Activated CD4-positive, alpha-beta T cell treated with anti-CD3 and anti-CD28 coated beads, Interleukin-2, Interleukin-6, amounts not matched to agents 100 ng/mL and 50 ng/mL, durations not matched to agents 16 hours and 8 hours (primary cell): ENCODE measurements at places on chromosomes 5 and 9.

- peak; percentile 16 for DNase-seq
Measured at GRCh38 chr9:129665389-129665775, at the start of gene PRRX2. Gene PRRX2 (plus strand): TSS chr9:129665647. CDS start chr9:129665868, 221 bp downstream.

DNA sequence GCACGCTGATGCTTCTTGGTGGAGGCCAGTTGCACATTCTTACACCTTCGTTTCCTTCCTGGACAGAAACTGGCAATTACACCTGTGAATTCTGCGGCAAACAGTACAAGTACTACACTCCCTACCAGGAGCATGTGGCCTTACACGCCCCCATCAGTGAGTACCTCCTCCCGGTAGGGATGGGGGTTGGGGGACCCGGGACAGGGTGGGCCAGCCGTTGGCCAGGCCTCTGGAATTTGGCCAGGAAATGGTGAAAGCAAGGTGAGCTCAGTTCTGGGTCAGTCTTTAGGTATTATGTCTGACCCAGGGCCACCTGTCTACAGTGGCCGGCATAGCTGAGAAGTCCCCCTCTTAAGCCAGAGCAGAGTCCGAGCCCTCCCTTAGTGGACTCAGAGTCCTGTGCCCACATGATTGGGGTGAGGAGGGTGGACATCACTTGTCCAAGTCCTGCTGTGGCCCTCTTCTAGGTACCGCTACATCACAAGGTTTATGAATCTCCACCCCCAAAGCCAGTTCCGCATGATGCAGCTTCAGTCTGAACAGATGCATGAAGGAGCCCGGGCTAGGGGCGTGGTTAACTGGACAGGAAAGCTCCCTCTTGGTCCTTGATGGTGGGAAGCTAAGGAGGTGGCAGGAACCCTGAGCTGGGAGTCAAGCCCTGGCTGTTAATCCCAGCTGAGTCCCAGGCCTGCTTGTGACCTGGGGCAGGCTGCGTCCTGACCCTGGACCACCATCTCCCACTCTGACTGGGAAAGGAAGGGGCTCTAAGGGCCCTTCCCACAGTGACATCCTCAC, 61.3 kb downstream of the AMBP start:
- no peak for DNase-seq

DNA sequence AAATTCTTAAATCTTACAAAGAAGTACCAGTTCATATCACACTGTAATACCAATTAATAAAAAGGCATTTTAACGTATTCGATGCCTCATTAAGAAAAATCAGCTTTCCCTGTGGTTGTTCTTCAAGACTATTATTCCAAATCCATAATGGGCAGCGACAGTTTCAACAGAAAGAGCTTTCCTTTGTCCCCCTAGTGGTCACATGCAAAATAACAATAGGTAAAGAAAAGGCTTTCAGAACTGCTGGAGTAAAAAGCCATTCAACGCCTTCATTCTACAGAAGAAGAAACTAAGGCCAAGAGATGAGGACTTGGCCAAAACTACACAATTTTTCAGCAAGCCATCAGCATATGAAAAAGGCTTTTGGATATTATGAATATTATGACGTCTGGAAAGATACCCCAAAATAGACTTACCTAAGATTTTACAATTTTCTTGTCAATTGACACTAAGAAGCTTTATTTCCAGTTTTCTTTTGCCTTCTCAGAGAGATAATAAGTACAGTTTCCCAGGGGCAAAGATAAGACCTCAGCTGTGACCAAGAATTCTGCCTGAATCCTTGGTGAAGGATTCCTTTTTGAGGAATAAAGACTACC, 6.7 kb upstream of the CDH6 start:
- DNase-seq, result peak; percentile 19

- DNase-seq, result no peak
Measured at GRCh38 chr9:6351737-6352136, 23.6 kb downstream of the TPD52L3 start.

GRCh38 chr5:35029333-35029732, 18.4 kb downstream of the AGXT2 start:
- DNase-seq, result peak; percentile 5

DNA sequence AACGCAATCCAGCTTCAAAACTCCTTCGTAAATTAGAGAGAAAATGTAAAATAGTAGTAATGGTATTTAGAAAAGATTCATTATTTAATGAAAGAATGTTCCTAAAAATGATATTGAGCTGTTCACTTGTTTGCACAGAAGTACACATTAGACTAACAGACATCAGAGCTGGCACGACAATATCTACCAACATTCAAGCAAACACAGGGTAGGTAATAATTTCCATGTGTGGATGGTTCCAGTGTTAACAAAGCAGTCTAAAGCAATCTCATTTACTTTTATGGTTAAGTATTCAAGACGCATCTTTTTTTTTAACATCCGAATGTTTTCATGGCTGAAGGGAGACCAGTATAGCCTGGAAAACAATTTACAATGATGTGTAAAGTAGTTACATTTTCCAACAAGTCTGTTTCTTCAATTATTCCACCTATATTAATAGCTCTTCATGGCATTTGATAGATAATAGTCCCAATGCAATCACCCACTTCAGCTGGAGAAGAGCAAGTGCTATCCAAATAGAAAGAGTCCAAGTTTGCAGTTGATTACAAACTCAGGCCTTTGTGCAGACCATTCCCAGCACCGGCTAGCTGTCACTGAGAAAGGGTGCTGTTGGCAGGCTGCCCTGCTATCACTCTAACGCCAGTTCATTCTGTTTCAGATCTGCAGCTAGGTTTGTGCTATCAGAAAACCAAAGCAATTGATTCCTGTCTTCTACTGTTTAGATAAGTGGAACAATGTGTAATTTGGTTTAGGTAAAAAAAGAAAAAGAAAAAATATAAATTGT, 458.8 kb downstream of the DTWD2 start:
- no peak for DNase-seq

- no peak for DNase-seq
Measured at GRCh38 chr9:111198936-111199335, 131.1 kb downstream of the OR2K2 start.

DNA sequence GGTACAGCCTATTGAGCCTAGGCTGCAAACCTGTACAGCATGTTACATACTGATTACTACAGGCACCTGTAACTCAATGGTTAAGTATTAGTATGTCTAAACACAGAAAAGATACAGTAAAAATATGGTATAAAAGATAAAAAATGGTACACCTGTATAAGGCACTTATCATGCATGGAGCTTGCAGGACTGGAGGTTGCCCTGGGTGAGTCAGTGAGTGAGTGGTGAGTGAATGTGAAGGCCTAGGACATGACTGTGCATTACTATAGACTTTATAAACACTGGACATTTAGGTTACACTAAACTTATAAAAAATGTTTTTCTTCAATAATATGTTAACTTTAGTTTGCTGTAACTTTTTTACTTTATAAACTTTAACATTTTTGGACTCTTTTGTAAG, 171.3 kb downstream of the SLC28A3 start:
- DNase-seq, result no peak

DNA sequence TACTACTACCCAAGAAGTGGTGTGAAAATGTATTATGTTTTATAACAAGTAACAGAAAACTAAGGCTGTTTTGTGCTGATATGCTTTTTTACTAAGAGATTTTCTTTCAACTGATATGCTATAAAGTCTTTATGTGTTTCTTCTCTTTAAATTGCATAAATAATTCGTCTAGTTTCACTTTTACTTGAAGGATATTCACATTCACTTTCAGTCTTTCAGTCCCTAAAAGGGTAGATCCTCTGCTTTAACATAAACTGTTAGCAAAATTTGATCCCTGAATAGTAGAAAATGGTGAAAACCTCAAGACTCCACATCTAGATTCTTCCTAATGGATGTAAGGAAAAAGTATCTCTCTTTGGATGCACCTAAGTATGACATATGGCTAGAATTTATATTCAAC, 69.0 kb upstream of the FST start:
- no peak for DNase-seq
